ENCODE measurements at places on chromosomes 11 and 22. TPM values are rescaled to one million over a fixed set of nuclear protein-coding genes. Genes with fewer than 3 reads are reported as not detected.

- DNase-seq: no peak
Measured at GRCh38 chr11:43561832-43562231, 118.7 kb upstream of the HSD17B12 start.

DNA sequence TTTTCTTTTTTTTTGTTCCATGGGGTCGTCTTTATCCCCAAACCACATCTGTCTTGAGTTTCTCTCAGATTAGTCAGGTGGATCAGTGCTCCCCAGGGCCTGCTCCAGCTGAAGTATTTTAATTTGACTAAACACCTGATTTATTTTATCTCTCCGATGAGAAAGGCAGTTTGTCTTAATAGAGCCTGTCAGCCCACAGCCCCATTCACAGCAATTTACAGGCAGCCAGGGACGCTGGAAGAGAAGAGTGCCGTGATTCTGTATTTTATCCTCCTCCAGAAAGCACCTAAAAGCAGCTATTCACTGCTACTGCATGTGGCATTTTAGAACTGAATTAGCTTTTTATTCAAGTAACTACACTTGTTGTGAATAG lies 164.5 kb downstream of the SOX6 start:
- DNase-seq: peak; percentile 47

GRCh38 chr11:12876340-12876739 lies 132.8 kb upstream of the RASSF10 start:
- no peak for DNase-seq

DNA sequence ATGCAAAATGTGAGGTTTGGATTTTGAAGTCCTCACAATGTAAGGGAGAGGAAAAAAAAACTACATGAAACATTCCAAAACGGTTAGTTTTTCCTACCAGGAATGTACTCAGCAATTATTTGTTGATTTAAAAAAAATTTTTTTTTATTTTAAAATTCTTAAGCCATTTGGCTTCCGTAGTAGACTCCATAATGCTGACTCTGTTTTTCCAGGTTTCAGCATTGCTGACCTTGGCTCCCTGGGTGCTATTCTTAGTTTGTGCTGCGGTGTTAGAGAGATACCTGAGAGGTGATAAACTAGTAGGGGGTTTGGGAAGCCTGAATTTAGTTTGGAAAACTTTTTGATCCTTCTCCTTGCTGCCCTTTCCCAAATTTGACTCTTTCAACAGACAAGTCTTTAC lies 10.6 kb downstream of the STT3A start:
- DNase-seq: no peak

- no peak for DNase-seq
Measured at GRCh38 chr11:112610494-112610893, 349.8 kb upstream of the PLET1 start.

DNA sequence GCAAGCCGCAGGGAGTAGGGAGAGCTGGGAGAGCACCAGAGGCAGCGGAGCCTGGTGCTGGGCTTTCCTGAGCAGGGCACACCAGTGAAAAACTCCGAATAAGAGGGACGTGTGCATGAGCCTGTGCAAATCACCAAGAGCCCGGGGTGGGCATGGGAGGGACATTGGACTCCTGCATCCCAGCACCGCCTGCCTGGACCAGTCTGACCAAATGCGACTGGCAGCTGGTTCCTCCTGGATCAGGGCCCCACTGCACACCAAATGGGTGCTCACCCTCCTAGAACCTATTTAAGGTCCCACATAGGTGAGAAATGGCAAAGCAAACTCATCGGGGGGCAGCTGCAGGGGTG lies 3.1 kb downstream of the PPM1F start:
- DNase-seq: no peak

- DNase-seq: no peak
Measured at GRCh38 chr11:44564670-44565210, 723 bp upstream of the CD82 start.

DNA sequence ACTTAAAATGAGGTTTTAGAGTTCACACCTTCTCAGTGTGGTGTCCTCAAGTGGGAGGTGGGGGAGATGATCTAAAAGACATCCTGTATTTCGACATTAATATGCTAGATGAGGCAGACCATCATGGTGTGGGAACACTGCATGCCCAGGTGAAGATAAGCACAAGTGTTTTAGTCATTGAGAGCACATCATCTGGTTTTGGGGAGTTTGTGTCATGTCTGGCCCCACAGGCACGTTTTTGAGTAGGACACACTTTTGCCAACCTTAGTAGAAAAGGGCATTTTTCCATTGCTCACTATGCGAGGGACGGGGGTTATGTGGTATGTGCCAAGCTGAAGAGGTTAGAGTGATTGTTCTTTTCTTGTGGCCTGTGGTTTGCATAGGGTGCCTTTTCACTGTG lies 189.3 kb downstream of the DBX1 start:
- DNase-seq: no peak

- DNase-seq: no peak
Measured at GRCh38 chr11:94835594-94835927, 67.4 kb downstream of the AMOTL1 start.

Gene GAL
- polyA plus RNA-seq: 1.6 TPM

Gene RIMBP3C
- not detected for polyA plus RNA-seq

Gene CLMP
- 85.1 TPM for polyA plus RNA-seq

Gene RASD2
- 0.13 TPM for polyA plus RNA-seq

Gene MMP27
- not detected for polyA plus RNA-seq

Gene GPHA2
- polyA plus RNA-seq: not detected
